ENCODE measurements at places on chromosomes 5 and 9. TPM values are rescaled to one million over a fixed set of nuclear protein-coding genes. Genes with fewer than 3 reads are reported as not detected.

Gene TSPAN17
- total RNA-seq: 27.8 TPM

DNA sequence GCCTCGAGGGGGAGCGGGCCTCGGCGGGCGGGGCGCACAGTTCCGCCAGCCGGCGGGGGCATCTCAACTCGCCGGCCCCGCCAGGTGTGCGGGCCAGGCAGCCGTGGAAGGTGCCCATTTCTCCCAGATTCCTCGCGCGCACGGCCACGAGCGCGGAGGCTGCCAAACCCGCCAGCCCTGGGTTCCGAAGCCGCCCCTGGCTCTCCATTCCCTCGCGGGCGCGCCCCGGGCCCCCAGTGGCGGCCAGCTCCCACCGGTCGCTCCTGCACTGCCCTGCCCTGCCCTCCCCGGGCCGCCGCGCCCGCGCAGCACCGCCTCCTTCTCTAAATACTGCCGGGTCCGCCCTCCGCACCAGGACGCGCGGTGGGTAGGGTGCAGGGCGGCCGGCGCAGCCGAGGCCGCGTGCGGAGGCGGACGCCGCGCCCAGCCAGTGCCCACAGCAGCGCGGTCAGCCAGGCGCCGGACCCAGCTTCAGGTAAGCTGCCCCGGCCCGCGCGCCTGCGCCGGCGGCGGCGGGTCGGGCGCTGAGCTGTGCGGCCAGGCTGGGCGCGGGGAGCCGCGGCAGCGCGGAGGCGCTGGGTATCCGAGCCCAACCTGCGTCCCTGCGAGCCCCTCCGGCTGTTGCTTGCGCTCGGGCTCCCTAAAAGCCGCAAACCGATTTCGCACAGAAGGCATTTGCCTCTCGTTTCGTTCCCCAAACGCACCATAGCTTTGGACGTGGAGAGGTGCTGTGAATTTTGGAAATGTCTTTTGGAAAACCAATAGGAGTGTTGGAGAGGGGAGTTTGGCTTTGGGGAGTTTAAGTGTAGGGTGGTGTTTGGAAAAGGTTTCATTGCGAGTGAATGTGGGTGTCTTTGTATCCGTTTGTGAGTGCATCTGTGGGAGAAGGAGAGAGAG lies at the start of gene TMEM171:
Gene TMEM171 (plus strand): TSS at position 354 of the 897 bp plus-strand sequence. CDS start 2,799 bp downstream, outside the sequence.
- peak; percentile 51 for DNase-seq

- no peak for DNase-seq
These were observed 56.7 kb upstream of the GARNL3 start for GRCh38 chr9:127207734-127208410.

DNA sequence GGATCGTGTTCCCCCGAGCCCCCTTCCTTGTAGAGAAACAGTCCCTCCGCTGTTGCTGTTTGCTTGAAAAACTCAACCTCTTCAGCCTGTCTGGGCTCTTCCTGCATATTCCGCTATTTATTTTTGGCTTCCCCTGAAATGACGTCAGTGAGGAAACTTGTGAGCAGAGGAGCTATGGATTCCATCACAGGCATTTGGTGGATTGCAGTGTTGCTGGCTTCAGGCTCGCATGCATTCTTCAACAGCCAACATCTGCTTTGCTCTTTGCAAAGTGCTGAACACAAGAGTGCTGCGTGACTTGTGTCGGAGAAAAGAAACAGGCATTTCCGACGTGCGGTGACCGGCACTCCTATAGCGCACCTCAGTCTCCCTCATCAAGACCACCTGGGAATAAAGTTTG lies 232.7 kb downstream of the RFK start:
- no peak for DNase-seq

Gene COL27A1
- total RNA-seq: 0.44 TPM

DNA sequence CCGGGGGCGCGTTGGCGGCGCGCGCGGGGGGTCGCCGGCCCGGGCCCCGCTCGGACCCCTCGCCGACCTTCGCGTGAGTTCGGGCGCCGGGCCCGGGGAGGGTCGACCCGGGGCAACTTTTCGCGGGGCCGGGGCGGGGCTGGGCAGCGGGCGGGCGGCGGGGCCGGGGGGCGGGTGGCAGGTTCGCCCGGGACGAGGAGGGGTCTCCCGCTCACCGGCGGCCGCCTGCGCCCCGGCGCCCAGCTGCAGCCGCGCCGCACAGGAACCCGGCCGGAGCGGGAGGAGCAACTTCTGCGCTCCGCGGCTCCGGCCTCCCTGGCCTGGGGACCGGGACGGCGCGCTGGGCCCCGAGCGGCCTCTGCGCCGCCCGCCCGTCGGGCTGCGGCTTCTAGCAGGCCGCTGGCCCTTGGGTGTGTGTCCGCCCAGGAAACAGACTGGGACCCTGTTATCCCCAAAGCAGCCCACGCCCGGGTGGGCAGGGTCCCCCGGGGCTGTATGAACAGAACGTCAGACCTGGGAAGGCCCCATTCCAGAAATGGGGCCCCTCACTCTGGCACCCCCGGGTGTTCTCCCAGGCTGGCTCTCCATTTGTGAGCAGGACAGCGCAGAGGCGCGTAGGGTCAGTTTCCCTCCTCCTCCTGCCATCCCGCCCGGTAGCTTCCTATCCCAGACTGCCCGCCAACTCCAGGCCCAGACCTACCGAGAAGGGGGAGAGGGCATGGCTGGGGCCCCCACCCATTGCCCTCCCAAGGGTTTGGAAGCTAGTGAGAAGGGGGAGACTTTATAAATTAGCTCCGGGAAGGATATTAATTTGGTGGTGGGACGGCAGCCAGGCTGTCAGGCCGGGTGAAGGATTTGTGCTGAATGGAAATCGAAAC lies 708 bp downstream of the RXRA start:
- DNase-seq: peak; percentile 51

Data from M059J (cell line).